ENCODE measurements at places on chromosomes 11 and 22.

GRCh38 chr11:4044976-4045646 lies 49.5 kb upstream of the RRM1 start:
- no peak for DNase-seq

GRCh38 chr11:69267395-69267805 lies 26.6 kb upstream of the MYEOV start:
- DNase-seq: no peak

DNA sequence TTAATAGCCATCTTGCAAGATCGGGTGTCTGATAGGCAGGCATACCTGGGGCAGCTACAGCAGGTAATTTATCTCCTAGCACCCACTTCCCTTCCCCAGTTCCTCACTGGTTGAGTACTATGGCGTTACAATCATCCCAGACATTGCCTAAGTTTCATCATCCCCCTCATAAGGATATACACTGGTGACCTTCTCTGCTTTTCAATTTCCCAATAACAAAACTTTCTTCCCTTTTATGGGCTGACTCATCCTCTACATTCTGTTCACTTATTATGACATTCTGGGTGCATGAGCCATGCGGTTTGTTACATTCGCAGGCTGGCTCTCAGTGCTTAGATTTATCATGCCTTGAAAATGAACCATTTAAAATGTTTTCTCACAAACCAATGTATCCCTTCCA lies 5.0 kb upstream of the MRPL11 start:
- DNase-seq: no peak

- no peak for DNase-seq
These were observed 41.7 kb downstream of the THAP12 start for GRCh38 chr11:76339221-76339620.

DNA sequence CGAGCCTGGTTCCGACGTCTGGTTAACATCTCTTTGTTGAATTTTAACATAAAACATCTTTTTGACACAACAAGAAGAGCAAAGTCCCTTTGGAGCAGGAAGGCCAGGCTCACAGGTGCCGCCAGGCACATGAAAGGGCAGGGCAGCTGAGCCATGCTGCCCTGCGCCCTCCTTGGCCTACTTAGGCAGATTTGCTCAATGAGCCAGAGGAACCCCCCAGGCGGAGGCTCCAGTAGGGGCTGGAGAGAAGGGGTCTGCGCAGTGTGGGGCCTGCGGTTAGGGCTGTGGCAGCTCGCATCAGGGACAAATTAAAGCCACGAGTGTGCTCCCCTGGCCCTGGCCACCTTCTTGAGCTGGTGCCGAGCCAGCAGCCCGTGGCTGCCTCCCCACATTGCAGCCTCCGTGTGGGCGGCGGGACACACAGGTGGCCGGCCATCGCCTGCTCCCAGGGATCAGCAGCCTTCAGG lies 9.9 kb upstream of the SLC22A12 start:
- DNase-seq: no peak

All from GM19239 (cell line).